ENCODE measurements at places on chromosomes 3 and 15. TPM values are rescaled to one million over a fixed set of nuclear protein-coding genes. Genes with fewer than 3 reads are reported as not detected.

CLPX gene
- 33.2 TPM for total RNA-seq

BFSP2 gene
- not detected for total RNA-seq

SNX33 gene
- total RNA-seq, result 6.1 TPM

OR5K2 gene
- total RNA-seq, result not detected

STRC gene
- not detected for total RNA-seq

ZNF80 gene
- total RNA-seq, result not detected

PSTPIP1 gene
- total RNA-seq, result not detected

ATP13A4 gene
- total RNA-seq, result not detected

CISH gene
- not detected for total RNA-seq

TEX55 gene
- not detected for total RNA-seq

GRCh38 chr15:57340682-57341259, 35.5 kb upstream of the CGNL1 start:
- no peak for DNase-seq

- no peak for DNase-seq
Observed at GRCh38 chr15:56877255-56877970, 41.0 kb upstream of the TCF12 start.

- no peak for DNase-seq
Observed at GRCh38 chr15:91289324-91289723, 189.3 kb downstream of the SV2B start.

DNA sequence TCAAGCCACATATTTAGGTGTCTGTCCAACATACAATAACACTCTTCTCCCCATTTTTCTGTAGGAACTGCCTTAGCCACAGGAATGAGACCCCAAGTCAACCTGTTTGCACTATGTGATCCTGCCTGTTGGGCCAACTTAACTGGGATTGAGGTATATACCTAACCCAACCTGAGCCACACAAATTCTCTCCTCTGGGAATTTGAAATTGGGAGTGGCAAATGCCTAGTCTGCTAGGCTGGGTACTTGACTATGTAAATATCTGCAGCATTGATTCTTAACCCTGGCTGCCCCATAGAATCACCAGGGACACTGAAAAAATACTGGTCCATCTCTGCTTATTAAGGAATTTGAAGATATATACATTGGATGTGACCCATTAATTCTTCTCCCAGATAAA, 35.2 kb upstream of the TNIK start:
- DNase-seq, result no peak

GRCh38 chr3:100506355-100506754, 13.9 kb downstream of the TMEM45A start:
- no peak for DNase-seq

DNA sequence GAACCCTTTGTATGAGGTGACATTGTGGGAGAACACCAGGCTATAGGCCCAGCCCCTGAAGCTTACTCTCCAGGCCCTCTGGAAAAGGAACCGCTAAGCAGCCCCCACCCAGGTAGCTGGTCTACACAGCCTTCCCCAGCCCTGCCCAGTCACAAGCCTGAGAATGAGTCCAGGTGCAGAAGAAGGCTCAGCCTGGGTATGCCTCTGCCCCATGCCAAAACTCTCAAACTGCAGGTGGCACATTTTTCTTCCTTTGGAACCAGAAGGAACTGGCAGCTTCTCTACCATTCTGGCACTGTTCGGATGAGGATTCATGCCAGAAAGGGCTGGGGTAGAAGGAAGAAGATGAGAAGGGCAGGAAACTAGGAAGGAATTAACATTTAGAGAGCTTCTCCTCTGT, 23.7 kb upstream of the TBC1D21 start:
- DNase-seq, result no peak

GRCh38 chr15:63349621-63350020, 32.0 kb downstream of the CA12 start:
- no peak for DNase-seq

GRCh38 chr3:63911509-63911872, 692 bp downstream of the SCAANT1 start:
- no peak for DNase-seq

- no peak for DNase-seq
Observed at GRCh38 chr3:164832216-164832615, 246.1 kb downstream of the SI start.

DNA sequence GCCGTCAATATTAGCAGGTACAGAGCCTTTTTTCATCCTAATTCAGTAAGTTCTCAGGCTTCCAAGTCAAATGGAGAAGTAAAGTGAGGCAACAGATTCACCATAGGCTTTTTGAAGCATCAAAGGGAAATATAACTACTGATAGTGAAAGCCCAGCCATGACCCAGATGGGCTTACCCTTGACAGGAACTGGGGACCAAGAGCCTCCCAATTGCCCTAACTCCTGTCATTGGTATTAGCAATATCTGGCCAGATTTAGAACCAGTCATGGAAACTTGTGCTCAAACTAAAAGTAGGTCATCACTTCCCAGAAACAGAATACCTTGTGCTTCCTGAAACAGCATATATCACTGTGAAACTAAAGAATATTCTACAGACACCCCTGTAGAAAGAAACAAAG, 33.0 kb downstream of the NME9 start:
- DNase-seq, result no peak

GRCh38 chr3:194110483-194110882, 25.5 kb upstream of the HES1 start:
- DNase-seq, result no peak

DNA sequence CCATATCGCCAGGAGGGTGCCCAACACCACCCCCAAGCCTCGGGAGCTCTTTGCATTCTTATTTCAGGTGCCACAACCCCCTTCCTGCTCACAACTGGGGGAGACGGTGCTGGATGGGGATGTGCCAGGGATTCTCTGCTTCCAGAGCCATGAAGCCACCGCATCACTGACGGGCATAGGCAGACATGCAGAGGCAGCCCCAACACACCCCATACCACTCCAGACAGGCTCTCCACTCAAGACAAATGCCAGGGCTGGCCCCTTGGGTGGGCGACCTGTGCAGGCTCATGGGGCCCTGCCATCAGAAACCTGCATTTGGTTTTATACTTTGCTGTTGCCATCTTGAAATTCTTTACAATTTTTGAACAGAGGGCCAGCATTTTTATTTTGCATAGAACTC, 27.0 kb upstream of the TRPM1 start:
- DNase-seq, result no peak

- no peak for DNase-seq
Observed at GRCh38 chr3:124895756-124896155, 8.6 kb upstream of the ITGB5 start.

DNA sequence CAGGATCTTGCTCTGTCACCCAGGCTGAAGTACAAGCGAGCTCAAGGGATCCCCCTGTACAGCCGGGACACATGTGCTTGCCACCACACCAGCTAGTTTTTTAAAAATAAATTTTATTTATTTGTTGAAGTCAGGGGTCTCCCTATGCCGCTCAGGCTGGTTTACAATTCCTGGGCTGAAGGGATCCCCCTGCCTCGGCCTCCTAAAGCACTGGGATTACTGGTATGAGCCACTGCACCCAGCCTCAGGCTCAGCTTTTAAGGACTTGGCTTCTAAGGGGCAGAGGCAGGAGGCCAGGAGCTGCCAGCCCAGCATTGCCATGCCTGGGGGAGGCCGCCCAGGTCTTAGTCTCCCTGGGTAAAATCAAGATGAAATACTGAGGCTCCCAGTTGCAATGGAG, 37.3 kb downstream of the HCN4 start:
- no peak for DNase-seq

GRCh38 chr3:119221779-119222320, 18.8 kb downstream of the B4GALT4 start:
- DNase-seq, result no peak

DNA sequence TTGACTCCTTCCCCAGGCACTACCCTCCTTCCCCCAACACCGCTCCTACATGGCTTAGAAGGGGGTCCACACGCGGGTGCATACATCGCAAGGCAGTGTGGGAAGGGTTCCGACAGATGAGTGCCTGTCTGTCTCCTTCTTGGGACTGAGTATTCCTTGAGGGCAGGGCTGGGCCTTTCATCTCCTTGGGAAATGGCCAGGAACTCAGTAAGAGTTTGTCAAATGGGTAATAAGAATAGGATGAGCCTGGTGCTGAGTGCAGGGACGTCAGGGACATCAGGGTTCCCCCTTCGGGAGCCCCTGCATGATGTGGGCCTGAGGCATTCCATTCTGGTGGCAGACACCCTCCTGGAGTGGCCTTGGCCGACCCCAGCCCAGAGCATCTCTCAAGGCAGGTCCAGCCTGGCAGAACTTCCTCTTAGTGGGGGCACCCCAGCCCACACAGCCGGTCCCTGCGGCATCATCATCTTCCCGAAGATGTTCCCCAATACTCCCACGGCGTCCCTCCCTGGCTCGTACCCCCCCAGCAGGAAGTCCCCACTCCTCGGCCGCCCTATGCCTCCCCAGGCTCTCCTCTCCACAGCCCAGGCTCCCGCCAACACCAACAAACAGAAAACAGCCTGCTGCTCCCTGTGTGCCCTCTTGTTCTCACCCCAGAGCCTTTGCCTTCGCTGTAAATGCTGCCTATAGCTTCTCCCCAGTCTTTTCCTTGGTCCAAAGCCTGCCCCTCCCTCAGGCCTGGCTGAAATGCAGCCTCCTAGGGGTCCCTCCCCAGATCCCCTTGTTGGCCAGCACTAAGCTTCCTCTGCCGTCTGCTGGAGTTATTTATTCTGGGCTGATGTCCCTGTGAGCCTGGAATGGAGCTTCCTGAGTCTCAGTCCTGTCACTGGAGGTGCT, 67.5 kb upstream of the LCTL start:
- no peak for DNase-seq

Data from SJSA1 (cell line).